ENCODE measurements at places on chromosomes 1 and 21.

DNA sequence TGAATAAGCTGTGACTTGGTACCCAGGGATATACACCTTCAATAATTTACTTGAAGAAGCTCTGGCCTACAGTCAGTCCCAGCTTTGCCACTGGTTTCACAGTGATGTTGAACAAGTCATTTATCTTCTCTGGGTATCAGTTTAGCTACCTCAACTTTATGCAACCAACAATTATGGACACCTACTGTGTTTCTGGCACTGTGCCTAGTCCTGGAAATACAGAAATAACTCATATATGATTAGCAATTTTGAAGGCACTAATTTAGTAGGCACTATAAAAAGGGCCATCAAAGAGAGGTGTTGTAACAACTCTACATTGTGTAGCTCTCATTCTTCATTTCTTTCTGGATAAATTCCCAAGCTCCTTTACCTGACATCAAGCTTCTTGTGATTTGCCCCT, 88.6 kb upstream of the SPATA6 start:
- DNase-seq: no peak

DNA sequence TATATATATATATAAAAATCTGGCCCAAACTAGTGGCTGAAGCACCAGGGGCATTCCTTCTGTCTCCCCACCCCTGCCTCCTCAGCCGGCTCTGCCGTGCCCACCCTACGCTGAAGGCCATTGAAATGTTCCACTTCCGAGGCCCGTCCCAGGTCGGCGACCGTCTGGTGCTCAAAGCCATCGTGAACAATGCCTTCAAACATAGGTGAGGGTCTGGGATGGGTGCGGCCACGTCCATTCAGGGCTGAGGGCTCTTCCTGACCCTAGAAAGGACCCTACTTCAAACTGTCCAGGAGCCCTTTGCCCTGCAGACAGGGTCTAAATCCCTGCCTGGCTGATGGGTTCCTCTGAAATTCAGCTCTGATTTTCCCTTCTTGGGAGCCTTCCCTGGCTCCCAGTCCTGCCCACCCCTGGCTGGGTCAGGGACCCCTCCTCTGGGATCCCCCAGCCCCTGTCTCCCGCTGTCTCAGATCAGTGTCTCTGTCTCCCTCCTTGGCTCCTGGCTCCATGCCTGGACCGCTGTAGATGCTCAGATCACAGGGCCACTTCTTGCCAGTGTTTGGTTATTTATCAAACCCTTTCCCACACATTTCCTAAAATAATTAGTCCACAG, 24.0 kb downstream of the FAM151A start:
- no peak for DNase-seq

GRCh38 chr1:22284236-22284635, 141.3 kb upstream of the WNT4 start:
- no peak for DNase-seq

GRCh38 chr1:28172713-28173150, 3.8 kb downstream of the PTAFR start:
- no peak for DNase-seq

GRCh38 chr1:118204648-118205047, 19.6 kb upstream of the SPAG17 start:
- no peak for DNase-seq

DNA sequence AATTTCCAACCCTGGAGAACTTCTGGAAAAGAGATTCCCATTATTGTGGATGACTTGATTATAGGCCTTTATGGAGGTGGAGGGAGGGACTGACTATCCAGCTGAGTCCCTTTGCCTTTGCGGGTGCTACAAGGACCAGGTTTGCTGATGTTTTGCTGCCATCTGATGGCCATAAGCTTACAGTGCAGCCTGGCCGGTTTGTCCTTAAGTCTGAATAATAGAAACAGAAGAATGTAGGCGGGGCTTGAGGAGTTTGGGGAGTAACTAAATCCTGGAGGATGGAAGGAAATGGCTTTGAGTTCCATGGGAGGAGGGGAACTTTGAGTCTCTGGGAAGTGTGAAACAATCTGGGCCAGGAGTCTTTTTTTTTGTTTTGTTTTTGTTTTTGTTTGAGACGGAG, 55.7 kb upstream of the CD1D start:
- peak; percentile 41 for DNase-seq

GRCh38 chr1:53140451-53140850, 2.0 kb downstream of the SLC1A7 start:
- DNase-seq: no peak

DNA sequence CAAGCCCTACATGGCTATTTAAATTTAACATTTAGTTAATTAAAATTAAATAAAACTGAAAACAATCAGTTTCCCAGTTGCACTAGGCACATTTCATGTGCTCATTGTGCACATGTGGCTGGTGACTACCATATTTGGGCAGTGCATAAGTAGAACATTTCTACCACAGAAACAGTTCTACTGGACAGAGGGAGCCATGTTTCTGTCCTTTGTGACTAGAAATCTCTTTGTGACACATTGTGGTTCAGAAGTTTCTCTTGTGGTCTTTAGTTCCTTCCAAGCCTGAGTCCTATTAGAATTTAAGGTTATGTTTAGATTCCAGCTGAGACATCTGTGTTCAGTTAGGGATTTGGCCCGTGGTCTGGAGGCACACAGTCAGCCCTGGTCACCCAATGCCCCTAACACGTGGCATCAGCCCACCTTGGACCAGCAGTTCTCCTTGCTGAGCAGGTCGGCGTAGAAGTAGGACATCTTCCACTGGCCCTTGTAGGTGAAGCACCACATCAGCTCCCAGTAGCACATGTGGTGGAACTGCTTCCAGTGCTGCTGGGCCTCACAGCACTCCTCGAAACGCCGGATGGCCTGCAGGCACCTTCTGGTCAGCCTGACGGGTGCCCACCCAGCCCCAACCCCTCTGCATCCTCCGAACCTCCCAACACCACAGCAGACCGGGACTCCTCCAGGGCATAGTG, 29.1 kb downstream of the TTC39A start:
- no peak for DNase-seq

DNA sequence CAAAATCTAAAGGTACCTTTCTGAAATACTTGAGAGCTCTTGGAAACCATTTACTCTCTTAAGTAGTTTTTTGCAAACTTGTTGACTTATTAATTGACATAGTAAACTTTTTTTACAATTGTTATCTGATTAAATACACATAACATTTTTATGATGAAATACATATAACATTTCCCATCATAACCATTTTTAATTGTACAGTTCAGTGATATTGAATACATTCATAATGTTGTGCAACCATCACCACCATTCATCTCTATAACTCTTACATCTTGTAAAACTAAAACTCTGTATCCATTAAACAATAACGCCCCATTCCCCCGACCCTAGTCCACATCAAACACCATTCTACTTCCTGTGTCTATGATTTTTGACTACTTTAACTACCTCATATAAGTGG, 95.7 kb upstream of the ZNF648 start:
- no peak for DNase-seq
